Posterior vena cava (tissue), 2 donors: ENCODE measurements at places on chromosomes 12 and 14. TPM values are rescaled to one million over a fixed set of nuclear protein-coding genes. Genes with fewer than 3 reads are reported as not detected.
A peak's percentile ranks its signal among the peaks of the same experiment; 100 is the strongest.

- DNase-seq, result no peak
These were observed 9.1 kb upstream of the MGAT4C start for GRCh38 chr12:86265329-86265695.

DNA sequence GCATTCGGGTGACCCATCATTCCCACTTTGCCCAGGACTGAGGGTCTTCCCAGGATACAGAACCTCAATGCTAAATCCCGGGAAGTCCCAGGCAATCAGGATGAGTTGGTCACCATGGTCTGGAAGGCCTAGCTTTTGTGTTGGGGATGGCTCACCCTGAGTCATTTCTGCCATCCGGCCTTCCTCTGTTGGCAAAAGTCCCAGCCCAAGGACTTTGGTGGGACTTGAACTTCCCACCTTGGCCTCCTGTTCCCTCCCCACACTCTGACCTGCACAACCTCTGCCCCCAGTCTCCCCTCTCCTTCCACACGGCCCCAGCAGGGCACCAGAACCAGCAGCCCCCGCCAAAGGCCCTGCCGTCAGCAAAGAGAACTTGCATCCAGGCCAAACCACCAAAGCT, 24.6 kb upstream of the NCOR2 start:
- no peak for DNase-seq

DNA sequence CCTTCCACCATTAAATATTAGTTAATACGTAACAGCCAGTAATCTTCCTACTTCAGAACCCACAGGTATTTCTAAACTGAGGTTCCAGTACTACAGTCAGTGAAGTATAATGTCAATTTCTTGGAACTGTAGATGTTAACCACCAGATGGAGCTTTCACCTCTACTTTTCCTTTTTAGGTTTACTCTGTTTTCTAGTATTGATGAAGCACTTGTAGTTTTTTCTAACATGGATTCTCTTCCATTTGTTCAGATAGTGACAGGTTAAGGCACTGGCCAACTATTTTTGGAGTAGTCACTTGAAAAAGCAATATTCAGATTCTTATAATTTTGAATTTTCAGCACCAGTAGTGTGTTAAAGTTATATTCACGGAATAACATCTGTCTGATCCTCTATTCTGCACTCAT, 4.6 kb upstream of the SEC23A start:
- DNase-seq, result no peak

DNA sequence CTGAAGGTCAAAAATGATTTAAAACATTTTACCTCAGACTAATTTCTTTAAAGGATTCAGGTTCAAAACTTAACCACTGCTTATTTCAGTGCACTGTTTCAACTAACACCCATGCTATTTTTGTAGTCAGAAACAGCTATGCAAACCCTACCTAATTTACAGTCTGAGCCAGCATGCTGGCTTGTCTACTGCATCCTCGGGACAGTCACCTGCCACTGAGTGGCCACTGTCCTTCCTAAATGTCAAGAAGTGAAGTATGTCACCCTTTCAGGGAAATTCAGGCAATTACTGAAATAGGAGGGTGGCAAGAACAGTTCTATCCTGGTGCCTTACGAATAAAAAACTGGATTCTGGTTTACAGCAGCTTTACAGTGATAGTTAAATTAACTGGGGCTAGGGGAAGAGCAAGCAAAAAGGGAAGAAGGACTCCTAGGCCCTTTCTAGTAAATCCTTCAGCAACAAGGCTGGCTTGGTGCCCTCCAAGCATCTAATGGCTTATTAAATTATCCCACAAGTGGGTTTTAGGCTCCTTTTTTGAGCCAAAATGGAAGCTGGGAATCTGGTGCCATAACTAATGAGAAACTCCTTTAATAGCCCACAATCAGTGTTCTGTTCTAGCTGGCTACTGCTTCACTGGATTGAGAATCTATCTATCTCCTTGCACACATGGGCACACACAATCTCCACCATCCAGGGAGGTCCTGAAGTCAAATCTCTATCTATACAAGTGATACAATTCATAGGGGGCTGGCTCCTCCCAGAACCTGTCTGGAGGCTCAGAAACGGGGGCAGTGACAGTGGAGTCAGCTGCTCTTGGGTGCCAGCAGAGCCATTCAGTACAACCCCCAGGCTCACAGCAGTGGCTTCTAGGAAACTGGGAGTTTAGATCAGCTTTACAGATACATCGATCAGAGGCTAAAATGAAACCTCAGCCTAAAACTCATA, 43.4 kb downstream of the SH2B3 start:
- no peak for DNase-seq

DNA sequence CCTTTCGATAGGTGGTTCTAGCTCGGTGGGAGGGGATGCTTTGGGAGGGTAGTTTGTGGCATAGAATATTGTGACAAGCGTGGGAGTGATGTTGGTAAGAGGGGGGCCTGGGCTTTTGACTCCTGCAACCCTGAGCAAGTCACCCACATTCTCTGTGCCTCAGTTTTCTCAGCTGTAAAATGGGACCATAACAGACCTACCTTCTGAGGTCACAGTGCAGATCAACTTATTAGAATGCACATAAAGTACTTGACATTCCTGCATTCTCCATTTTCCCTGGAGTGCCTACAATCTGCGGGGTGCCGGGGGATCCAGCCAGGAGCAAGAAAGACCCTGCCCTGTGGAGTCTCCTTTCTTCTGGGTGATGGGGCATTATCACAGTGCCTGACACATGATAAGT, 63.2 kb downstream of the SLC24A4 start:
- no peak for DNase-seq

DNA sequence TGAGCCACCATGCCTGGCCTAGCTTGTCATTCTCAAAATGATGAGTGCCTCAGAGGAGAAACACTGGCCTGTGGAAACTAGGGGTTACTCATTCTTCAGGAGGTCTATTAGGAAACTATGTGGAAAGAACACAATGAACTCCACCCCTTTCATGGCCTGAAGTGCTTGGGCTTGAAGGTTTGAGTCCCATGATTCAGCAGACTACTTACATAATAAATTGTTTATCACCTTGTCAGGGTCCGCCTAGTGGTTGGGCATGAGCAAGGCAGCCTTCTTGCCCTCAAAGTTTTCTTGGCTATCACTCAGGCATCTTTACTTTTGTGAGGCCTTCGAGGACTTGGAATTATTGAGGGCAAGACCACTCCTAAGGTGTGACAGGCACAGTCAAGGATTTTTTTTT, 251.2 kb downstream of the ACSS3 start:
- DNase-seq, result no peak

DNA sequence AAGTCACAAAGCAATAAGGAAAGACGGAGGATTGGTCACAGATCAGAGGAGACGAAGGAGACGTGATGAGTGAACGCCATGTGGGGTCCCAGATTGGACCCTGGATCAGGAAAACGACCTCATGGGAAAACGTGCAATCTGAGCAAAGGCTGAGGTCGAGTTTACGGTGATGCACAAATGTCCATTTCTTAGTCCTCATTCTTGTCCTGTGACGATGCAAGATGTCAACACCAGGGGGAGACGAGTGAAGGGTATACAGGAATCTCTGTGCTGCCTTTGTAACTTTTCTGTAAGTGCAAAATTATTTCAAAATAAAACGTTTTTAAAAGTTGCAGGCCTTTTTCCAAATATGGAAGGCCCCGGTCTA, 329.8 kb downstream of the MED13L start:
- DNase-seq, result no peak

DNA sequence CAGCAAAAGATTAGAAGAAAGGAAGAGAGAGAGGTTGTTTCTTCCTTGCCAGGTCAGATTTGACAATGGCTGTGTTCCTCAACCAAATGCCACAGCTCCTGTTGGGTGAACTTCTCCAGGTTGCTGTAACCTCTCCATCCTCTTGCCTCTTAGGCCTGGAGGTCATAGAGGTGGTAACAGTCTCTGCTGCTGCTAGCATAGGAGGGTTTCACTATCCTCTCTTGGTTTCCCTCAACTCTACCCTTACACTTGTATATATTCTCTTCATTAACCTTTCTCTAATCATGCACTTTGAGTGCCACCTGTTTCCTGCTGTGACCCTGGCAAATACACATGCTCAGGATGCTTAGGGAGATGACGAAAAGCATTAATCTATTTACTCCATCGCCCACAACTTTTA, 67.7 kb upstream of the HIF1A start:
- DNase-seq, result no peak

DNA sequence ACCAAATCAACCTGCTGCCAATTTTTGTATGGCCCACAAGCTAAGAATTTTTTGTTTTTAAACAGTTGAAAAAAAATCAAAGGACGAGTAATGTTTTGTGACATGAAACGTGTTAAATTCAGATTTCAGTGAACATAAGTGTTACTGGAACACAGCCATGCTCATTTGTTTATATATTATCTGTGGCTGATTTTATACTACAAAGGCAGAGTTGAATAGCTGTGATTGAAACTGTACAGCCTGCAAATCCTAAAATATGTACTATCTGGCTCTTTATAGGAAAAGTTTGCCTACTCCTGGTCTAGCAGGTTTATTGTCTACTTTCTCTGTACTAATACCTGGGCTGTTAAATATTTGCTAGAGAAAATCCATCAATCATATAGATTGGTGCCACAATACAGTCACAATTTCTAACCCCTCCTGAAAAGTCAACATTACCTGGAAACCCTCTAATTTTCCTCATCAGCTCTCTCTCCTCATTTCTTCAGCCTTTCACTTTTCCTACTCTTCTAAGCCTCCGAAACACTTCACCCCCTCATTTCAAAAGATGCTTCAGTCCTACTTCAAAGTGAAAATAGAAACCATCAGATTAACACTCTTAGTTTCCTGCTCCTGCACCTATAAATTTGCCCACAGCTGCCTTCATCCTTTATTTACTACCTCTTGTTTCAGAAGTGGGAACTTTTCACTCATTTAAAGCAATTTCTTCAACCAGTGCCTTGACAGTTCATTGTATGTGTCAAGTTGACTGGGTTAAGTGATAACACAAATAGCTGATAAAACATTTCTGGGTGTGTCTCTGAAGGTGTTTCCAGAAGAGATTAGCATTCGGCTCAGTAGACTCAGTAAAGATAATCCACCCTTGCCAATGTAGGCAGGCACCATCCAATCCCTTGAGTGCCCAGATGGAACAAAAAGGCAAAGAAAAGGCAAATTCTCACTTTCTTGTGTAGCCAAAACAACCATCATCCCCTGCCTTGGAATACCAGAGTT, 18.0 kb upstream of the C2CD5 start:
- no peak for DNase-seq

DNA sequence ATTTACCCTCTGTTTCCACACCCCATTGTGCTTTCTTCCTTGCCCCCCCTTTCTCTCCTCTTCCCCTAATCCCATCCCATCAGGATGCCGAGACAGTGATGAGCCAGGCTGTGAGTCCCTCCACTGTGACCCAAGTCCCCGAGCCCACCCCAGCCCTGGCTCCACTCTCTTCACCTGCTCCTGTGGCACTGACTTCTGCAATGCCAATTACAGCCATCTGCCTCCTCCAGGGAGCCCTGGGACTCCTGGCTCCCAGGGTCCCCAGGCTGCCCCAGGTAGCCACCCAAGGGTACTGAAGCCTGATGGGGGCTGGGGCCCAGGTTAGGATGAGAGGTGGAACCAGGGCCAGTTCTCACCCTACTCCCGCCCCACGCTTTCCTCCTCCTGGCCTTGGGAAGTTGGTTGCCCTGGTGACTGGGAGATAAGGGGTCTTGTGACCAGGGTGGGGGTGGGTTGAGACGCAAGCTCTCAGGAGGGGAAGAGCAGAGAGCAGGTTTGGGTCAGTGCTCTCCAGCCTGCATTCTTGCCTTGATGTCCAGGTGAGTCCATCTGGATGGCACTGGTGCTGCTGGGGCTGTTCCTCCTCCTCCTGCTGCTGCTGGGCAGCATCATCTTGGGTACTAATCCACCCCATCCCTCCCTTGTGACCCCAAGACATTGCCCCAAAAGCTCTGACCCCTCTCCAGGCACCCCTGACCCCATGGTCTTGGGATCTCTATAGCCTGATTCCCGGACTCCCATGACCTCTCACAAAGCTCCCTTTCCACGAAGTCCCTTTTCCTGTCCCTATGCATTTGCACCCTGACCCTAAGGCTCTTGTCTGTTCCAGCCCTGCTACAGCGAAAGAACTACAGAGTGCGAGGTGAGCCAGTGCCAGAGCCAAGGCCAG, 1.2 kb downstream of the AMHR2 start:
- DNase-seq, result peak; percentile 40

GALNT9 gene
- total RNA-seq, result not detected

DENND5B gene
- 19.7 TPM for total RNA-seq

TPH2 gene
- total RNA-seq, result not detected

SRP54 gene
- total RNA-seq, result 40.0 TPM

CD69 gene
- total RNA-seq, result 5.1 TPM
